Ascending aorta (tissue), 2 donors: ENCODE measurements at places on chromosomes 1 and 21.
A peak's percentile ranks its signal among the peaks of the same experiment; 100 is the strongest.

GRCh38 chr1:226226601-226227000 lies 3.1 kb downstream of the MIXL1 start:
- DNase-seq, result no peak

- no peak for DNase-seq
Measured at GRCh38 chr1:6016191-6016865, 24.1 kb upstream of the NPHP4 start.

- no peak for DNase-seq
Measured at GRCh38 chr1:58573138-58573537, 3.9 kb downstream of the TACSTD2 start.

DNA sequence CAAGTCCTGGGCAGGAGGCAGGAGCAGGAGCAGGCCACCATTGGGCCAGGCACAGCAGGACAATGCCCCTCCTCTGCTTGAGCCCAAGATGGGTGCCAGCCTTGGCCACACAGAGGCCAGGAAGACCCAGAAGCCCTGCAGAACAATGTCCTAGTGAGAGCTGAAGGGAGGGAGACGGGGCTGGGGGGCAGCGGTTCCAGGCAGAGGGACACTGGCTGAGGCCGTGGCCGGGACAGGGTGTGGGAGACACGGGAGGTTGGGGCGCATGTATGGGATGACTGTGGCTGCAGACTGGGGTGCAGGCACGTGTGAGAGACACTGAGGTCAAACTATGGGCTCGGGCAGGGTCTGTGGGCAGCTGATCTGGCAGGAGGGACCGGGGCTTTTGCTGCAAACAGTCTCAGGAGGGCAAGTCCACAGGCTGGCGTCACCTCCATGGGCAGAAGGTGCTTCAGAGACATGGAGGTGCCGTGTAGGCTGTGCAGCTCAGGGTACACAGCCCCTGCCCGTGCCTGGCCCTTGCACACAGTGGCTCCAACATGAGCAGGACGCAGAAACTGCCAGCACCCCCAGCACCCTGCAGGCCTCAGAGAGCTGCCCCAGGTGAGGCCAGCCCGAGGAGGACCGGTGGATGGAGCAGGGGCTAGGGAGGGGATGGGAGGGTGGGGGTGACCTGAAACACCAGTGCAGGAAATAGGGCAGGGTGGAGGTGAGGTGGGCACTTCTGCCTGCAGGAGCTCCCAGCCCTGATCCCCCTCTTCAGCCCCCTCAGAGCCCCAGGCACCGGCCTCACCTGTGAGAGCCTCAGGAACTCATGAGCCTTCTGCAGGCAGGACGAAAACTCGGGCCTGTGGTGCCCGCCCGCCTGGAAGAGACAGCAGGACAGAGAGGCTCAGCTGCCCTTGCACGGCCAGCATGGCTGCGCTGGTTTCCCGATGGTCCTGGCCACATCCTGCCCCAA lies 19.5 kb downstream of the LSS start:
- peak; percentile 57 for DNase-seq

DNA sequence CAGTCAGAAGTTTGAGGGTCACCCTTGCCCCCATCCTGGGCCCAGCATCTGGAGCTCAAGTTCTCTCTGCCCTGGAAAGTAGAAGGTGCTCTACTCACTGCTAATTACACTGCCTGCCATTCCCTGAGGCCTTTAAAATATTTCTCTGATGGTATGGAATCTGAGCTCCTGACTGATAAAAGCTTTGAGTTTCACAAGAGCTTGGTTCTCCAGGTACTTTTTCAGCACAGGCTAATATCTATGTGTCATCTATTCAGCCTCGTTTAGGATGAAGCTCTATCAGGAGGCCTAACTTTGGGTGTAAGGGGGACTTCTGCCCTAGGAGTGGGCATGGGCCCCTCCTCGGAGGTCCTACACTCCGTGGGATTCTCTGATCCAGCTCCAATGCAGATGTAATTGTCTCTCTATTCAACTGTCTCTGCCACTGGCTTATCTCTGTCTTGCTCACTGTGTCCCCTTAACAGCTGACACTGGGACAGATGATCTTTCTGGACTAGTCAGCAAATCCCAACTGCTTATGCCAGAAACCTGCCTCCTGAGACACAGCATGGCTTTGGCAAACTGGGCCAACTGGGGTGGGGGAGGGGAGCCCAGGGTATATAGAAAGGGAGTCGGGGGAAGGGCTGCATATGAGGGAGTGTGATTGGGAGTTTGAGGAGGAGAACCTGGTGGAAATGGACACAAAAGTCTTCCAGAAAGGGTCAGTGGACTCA lies 104.2 kb upstream of the GADD45A start:
- DNase-seq, result no peak

DNA sequence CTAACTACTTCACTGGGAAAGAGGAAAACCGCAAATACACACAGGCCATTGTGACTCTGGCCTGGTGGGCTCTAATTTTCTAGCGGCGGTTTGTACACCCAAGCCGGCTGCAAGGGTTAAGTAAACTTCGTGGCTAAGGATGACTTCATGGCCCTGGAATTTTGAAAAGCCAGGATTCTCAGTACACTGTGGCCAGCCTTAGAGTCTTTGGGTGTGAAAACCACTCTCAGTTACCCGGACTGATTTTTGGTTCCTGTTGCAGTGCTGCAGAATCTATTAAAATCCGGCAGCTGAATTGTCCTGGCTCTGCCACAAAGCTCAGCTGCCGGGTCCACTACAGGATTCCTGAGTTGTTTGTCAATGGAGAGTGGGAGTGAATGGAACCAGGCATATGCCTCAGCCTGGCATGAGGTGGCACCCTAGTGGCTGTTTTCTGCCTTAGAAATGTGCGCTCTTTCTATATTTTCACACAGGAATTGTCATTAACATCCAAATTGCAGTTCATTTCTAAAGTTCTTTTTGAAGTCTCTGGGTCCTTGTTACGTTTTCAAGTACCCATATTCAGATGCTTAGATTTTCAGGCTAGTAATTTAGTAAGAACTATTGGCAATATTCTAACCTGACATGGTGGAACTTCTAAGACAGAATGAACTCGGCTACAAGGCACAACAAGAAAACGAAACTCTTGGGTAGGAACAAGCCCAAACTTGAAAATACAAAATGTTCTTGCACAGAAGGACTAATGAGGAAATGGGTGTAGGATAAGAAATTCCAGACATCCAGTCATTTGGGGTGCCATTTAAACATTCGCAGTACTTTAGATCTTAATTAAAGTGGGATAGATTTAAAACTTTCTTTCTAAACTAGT lies 255.9 kb downstream of the NFIA start:
- peak; percentile 92 for DNase-seq
